ENCODE measurements at places on chromosomes 2 and 18.

GRCh38 chr2:37198681-37199065 is 2.4 kb downstream of the CEBPZOS start:
- no peak for DNase-seq

DNA sequence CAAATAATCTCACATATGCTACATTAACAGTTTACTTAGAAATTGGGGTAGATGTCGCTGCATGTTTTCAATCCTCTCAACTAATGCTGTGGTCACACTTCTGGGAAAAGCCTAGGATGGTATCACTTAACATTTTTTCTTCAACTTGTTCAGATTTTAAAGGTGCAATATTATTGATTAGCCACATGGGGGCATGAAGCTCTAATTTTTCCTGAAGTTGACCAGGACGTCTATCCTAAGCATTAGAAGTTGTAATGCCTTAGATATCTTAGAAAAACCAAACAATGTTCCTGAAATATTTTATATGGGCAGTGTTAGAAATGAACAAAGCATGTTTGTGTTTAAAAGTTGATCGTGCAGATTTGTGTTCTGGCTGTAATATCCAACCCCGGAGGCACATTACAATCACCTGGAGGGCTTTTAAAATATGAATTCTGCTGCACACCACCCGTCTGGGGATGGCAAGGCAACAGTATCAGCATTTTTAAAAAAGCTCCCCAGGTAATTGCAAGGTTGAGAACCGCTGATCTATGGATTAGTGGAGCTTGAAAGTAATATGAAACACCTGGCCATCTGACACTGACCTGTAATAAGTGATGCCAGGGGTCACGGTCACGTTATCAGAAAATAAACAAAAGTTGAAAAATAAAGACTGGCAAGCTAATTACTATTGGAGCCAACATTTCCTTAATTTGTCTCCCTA is 100.5 kb upstream of the LMAN1 start:
- DNase-seq, result peak; percentile 35

DNA sequence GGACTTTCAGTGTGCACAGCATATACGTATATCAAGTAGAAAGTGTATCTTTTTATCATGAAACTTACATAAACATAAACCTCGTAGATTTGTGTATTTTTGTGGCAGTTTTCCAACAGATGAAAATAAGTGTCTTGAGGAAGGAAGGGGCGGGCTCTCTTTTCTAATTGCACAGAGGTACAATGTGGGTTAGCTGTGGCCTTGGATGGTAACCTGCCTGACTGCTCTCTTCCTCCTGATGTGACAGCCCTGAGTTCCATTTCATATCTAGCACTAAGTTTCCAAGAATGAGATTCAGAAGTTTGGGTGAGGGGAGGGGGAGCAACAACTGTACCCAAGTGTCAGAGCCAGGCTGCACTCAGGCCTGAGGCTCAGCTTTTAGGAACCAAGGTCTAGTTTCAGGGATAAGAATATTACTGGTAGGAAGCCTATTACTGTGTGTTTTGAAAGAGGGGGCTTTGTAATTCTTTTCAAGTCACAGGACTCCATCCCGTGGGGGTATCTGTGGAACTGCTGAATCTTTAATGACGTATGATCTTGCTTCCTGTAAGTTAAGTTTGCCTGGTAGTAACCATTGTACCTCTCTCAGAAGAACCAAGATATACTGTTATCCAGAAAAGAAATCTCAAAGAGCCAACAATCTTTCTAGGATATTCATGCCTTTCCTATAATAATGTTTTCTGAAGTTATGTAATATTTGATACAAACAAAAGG is 483.7 kb downstream of the PTPRM start:
- no peak for DNase-seq

- no peak for DNase-seq
Measured at GRCh38 chr2:149596471-149596870, 8.9 kb upstream of the MMADHC start.

DNA sequence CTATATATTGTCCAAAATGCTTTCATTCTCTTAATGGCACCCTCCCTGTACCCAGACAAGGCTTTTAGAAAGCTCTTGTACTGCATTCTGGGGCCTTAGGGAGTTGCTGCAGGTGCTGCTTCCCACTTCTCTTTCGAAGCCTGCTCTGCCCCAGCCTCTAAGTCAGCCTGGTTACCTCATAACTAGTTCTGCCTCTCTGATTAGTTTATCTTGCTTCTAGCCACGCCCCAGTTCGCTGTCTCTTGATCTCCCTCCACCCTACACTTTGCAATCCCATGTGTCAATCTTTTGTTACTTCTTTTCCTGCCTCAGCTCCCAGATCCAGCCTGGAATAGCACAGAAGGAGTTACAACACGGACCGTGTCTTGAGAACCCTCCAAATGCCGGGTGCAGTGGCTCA is 13.8 kb upstream of the NCOA1 start:
- DNase-seq, result no peak

GRCh38 chr2:238956676-238957075 is 108.8 kb downstream of the TWIST2 start:
- DNase-seq, result no peak

DNA sequence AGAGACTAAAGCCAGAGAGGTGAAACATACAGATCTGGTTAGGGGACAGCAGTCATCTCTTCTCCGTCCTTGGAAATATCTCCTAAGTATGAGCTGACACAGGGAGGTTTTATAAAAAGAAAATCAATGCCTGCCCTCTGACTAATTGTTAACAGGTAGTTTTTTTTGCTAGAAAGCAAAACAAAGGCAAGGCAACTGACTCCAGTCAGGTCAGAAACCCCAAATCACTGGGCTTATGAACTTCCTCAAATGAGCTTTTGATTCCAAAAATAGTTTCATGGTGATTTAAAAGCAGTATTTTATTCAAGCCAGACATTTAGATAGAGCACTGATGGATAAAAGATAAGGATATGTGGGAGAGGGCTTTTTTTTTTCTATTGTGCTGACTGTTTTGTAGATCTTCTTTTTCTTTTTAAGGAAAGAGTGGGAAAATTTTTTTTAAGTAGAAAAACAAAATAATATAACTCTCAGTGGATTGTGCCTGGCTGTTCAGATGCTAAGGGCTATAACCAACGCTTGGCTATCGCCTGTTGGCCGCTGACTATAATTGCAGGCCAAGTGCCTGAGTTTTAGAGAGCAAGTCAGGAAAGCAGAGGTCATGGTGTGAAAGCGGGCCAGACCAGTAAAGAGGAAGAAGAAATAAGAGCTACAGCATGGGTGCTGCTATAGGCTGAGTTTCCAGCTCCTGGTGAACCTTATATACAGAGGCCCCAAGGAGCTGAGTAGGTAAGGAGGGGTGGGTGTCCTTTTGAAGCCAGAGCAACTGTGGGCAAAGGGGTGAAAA is 44.9 kb downstream of the MRPL35 start:
- DNase-seq, result no peak

GRCh38 chr2:112887964-112888749 is 22.8 kb upstream of the IL37 start:
- DNase-seq, result no peak

- DNase-seq, result no peak
Measured at GRCh38 chr2:227118353-227118752, 45.7 kb downstream of the COL4A4 start.

GRCh38 chr18:25799231-25799630 is 291.2 kb downstream of the SS18 start:
- no peak for DNase-seq

DNA sequence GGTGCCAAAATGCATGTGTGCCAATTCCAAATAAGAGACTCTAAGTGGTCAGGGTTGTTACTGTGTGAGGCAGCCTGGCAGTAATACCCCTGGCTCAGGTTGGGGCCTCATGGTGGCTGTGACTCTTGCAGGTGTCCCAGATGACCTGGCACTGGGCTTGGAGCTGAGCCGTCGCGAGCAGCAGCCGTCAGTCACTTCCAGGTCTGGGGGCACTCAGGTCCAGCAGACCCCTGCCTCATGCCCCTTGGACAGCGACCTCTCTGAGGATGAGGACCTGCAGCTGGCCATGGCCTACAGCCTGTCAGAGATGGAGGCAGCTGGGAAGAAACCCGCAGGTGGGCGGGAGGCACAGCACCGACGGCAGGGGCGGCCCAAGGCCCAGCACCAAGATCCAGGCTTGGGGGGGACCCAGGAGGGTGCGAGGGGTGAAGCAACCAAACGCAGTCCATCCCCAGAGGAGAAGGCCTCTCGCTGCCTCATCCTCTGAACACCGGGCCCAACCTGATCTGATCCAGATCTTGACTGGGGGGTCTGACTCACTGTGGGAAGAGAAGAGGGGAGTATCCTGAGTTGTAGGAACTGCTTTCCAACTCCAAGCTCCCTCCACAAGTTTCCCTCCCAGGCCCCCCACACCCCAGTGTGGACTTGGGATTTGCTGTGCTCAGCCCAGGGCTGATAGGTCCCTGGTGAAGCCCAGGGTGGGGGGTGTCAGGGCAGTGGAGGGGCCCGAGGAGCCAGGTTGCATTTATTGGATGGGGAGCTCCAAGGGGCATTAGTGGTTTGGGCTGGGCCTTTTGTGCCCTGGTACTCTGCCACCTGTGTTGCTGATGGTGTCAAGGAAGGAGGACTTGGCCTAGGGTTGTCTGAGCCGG is 5.6 kb downstream of the DNAJB2 start:
- no peak for DNase-seq

- no peak for DNase-seq
Measured at GRCh38 chr2:227480528-227480927, 8.6 kb downstream of the AGFG1 start.

- peak; percentile 74 for DNase-seq
Measured at GRCh38 chr2:236168110-236169080, at the start of gene GBX2. Gene GBX2, minus strand, starts transcription at chr2:236168386. Its CDS starts 415 bp downstream, at chr2:236167971.

DNA sequence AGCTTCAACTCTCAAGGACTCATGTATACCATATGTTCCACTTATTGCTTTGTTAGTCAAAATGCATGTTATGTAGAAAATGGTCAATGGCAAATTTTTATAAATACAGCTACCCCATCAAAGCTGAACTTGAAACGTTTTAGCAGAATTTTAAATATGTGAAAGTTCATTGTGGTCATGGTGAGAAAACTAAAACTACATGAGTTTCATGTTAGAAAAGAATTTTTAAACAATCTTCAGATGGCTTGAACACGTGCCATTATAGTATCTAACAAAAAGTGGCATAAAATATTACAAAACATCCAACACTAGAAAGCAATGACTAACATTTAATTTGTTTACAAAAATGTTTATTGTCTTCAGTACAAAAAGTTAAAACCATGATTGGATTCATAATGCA is 246.0 kb upstream of the KCNJ3 start:
- DNase-seq, result no peak

DNA sequence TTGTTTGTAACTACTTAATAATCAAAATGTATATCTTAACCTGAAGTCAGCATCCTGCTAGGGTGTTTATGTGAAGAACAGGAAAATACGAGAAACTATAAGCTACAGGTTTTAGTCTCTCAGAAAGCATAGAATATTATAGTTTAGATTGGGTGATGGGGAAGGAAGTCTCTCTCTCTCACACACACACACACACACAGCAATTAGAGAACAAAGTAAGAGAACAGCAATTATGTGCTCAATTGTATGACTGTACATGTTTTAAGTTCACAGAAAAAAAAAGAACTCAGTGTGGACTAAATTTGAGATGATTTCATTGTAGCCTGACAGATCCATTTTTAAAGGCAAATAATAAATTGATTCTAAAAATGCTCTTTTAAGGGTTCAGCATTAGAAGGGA is 94.3 kb upstream of the ZNF516 start:
- no peak for DNase-seq

- DNase-seq, result peak; percentile 8
Measured at GRCh38 chr2:176370467-176371171, 101.4 kb downstream of the MTX2 start.

DNA sequence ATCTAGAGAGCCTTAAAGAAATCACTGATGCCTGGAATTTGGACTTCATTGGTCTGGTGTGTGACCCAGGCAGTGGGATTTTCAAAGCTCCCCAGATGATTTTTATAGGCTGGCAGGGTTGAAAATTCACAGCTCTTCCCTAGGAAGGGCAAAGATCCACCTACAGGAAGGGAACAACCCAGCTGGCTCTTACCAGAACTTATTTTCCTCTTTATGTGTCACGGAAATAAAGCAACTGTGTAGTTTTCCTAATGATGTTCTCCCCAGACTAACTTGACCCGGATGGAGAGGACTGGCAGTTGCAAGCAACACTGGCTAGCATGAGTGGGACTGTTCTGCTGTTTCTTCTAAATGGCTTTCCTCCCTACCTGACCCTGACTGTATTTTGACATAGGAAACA is 235.6 kb downstream of the ALPK2 start:
- DNase-seq, result no peak

GRCh38 chr2:85173909-85174308 is 40.7 kb downstream of the TCF7L1 start:
- DNase-seq, result no peak

GRCh38 chr2:238710032-238710735 is 137.7 kb upstream of the TWIST2 start:
- no peak for DNase-seq

- DNase-seq, result peak; percentile 20
Measured at GRCh38 chr18:54392543-54393023, 34.9 kb downstream of the C18orf54 start.
